ENCODE measurements at places on chromosomes 13 and 19. TPM values are rescaled to one million over a fixed set of nuclear protein-coding genes. Genes with fewer than 3 reads are reported as not detected.
A peak's percentile ranks its signal among the peaks of the same experiment; 100 is the strongest.

Gene NEK5
- total RNA-seq: not detected

Gene ZNF555
- total RNA-seq: 3.0 TPM

Gene TEX26
- total RNA-seq: not detected

Gene ATP4A
- total RNA-seq: not detected

Gene THSD1
- 0.40 TPM for total RNA-seq

Gene SELENOV
- not detected for total RNA-seq

Gene CYP2A6
- not detected for total RNA-seq

Gene SLC10A2
- not detected for total RNA-seq

Gene ZSCAN4
- total RNA-seq: not detected

Gene CYP4F2
- not detected for total RNA-seq

Gene LGALS7B
- total RNA-seq: not detected

Gene APC2
- 0.07 TPM for total RNA-seq

Gene MYO16
- total RNA-seq: 0.42 TPM

Gene PRR22
- total RNA-seq: 3.9 TPM

Gene ZNF581
- total RNA-seq: 24.7 TPM

Gene SIAH3
- 0.10 TPM for total RNA-seq

GRCh38 chr19:7970716-7971448 lies 27.4 kb upstream of the TIMM44 start:
- DNase-seq: no peak

DNA sequence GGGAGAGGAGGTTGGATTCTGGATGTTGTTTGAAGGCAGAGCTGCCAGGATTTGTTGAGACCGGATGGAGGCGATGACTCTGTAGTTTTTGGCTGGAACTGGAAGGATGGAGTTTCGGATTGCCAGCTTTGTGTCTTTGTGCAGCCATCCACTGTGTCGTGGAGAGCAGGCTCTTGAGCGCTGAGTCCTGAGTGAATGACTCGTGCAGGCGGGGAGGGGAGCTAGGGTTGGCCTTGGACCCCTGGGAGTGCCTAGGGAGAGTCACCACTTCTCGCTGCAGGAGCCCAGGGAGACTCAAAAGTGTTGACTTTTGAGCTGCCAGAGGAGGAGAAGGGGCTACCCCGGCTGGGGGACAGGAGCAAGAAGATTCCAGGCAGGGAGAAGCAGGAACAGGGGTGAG lies 3.9 kb downstream of the TOMM40 start:
- no peak for DNase-seq

DNA sequence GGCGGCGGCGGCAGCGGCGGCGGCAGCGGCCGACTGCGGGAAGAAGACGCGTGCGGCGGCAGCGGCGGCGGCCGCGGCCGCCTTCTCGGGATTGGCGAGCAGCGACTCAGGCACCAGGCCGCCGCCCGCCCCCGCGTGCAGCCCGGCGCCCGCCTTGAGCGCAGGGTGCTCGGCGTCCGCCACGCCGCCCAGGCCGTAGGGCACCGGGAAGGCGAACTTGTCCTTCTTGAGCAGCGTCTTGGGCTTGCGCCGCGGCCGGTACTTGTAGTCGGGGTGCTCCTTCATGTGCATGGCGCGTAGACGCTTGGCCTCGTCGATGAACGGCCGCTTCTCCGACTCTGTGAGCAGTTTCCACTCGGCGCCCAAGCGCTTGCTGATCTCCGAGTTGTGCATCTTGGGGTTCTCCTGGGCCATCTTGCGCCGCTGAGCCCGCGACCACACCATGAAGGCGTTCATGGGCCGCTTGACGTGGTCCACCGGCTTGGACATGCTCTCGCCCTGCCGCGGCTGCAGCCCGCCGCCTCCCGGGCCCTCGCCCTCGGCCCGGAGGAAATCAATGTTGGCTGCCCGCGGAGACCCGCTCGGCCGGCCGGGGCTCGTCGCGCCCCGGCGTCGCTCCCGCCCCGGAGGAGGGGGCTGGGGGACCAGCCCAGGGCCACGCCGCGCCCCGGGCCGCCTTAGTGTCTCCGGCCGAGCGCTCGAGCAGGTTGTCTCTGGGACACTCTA lies 621 bp downstream of the SOX21 start:
- no peak for DNase-seq

GRCh38 chr13:76683854-76684253 lies 202.4 kb downstream of the KCTD12 start:
- no peak for DNase-seq

GRCh38 chr13:52903320-52903719 lies 54.9 kb upstream of the PCDH8 start:
- DNase-seq: no peak

GRCh38 chr19:10797541-10798256 lies 38.3 kb downstream of the TMED1 start:
- DNase-seq: peak; percentile 73

DNA sequence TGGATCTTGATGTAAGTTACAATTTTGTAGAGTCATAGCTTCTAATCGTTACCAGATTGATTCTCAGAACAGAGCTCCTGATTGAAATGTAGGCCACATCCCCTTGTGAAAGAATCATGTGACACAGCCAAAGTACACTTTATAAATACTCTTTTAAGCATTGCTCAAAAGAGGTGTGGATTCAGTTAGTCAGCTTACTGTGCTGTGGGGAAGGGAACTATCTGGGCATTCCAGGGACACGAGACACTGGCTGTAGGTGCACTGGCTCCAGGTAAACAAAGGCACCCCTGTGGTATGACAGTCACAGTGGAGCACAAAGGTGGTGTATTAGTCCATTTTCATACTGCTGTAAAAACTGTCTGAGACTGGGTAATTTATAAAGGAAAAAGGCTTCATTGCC lies 222.8 kb downstream of the LIG4 start:
- no peak for DNase-seq

- DNase-seq: no peak
These were observed 5.6 kb downstream of the TCF3 start for GRCh38 chr19:1646659-1647453.

DNA sequence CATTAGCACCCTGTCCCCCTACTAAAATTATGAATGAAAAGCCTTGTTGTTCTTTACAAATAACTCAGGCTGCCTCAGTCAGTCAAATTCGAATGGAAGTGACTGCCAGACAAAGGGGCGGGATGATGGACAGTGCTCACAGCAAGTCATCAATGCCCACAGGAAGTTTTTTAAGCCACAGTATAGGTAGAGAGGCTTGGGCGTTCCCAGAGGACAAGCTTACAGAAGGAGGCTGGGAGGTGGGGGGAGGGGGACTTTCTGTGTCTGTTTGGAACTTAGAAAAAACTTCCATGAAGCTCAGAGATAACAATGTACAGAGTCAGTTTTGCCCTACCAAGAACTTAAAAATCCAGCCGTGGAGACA lies 18.5 kb upstream of the SPRY2 start:
- DNase-seq: no peak

GRCh38 chr13:72864142-72865011 lies 82.4 kb downstream of the PIBF1 start:
- DNase-seq: no peak

DNA sequence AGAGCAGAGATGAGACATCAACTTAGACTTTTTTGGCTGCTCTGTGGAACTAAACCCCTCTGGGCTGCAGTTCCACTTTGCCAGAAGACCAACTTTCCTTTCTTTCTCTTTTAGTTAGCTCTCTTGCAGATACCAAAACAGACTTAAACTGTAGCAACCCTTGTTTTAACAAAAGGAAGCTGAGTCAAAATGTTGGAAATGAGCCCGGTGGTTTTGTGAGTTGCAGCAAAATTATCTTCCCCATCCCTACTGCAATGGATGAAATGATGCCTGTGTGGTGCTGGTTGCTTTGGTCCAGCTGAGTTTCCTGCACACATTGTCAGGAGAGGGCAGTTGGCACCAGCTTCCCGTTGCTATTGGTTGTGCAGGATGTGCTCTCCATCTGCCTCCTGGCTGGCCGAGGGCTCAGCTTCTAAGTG lies 115.3 kb downstream of the LRCH1 start:
- no peak for DNase-seq

DNA sequence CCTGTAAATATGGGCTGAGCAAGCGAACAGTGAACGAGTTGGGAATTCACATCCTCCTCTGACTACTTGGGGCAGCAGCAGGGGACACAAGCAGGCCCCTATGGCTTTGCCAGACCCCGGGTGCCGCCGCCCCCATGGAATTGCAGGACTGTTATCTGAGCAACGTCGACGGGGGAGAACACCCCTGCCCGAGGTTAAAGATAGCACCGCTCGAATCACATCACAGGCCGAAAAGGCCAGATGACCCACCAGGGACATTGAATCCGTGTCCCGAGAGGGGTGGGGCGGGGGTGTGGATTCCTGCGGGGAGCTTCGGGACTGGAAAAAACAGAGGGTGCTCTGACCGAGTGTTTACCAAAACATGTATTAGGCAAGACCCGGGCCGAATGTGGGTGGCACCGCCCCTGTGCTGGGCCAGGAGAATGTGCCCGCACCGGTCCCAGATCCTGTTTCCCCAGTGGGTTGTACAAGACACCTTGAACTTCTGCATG lies 9.1 kb downstream of the FEM1A start:
- no peak for DNase-seq

DNA sequence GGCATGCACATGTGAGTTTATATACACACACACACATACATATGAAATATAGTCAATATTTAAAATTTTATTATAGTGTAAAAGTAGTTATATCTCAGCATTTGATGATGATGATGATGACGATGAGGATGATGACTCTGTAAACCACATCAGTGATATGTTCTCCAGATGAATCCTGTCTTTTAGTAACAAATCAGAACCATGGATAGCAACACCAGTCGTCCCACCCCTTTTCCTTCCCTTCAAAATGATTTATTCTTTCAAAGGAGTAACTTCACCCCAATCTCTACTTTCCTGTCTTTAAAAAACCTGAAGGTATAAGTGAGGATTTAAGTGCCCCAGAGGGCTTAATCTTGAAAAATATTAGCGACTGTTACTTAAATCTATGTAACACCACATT lies 74.1 kb downstream of the DCLK1 start:
- DNase-seq: no peak

DNA sequence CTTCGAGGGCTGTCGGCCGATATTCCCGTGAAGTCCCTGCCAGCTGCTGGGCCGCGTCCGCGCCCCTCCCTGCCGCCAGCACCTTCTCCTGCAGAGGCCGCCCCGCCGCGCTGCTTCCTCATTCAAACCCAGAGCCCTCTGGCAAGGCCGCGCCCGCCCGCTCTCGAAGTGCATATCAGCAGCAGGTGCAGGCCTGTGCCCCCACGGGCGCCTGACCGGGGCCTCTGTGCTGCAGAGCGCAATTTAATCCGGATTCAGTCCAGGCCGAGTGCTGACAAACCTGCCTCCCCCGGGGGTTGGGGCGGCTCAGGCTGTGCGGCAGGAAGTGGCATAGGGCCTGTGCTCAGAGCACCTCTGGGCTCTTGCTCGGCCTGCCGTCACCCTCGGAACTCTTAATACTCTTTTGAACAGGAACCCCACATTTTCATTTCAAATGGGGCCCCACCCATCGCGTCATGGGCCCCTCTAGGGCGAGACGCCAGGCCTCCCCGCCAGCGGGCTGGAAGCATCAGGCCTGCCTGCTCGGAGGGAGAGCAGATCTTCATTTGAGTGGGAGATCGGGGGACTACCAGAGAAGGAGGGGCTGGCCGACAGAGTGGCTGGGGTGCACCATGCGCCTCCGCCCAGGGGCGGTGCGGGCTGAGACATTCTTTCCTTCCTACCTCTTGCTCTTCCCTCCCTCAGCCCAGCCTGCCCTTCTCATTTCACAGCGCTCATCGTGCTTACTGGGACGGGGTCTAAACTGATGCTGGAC lies 125.7 kb downstream of the TNFRSF19 start:
- DNase-seq: peak; percentile 24

- no peak for DNase-seq
These were observed 44.9 kb upstream of the DCUN1D2 start for GRCh38 chr13:113535381-113535781.

DNA sequence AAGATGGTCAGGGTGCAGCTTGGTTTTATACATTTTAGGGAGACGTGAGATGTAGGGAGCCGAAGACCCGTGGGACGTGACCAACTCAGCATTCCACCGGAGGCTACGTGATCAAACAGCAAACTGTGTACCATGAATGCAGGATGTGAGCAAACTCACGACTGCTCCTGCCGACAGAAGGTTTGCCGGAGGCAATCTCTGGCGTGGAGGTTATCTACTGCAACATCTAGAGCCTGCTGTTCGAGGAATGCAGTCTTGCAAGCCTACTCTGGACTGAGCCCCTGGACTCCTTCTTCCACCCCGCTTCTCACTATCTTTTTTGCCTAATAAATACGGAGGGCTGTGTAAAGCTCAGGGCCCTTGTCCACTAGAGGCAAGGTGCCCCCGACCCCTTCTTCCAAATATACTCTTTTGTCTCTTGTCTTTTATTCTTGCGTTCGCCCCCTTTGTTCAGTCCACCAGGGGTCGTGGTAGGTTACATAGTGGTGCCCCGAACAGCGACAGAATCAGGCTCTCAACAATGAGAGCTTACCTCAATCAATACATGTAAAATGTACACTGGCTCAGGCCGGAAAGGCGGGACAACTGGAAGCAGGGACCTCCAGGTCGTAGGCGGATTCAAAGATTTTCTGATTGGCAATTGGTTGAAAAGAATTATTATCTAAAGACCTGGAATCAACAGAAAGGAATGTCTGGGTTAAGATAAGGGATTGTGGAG lies 8.9 kb upstream of the OR1I1 start:
- DNase-seq: no peak

- no peak for DNase-seq
These were observed 9.7 kb downstream of the PALM start for GRCh38 chr19:718251-718951.

- DNase-seq: no peak
These were observed 18.5 kb downstream of the MAN2B1 start for GRCh38 chr19:12648088-12648487.

DNA sequence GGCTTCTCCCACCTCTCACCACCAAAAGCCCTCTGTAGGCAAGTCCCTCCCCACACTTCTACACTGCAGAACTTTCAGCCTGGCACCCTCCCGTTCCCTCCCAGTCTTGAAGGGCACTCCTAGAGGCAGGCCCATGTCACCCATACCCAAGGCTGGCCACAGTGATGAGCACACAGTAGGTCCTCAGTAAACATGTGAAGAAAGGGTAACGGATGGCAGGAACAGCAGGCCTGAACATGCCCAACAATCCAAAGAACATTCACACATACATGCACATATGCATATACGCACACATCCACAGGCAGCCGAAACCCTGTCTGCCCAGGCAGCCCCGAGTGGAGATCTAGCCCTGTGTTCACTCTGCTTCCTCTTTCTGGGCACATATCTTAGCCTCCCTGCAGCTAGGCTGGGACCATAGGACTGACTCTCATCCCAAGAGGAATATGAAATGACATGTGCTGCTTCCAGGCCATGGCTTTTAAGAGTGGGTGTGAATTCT lies 55.2 kb downstream of the CEBPG start:
- no peak for DNase-seq

- no peak for DNase-seq
These were observed 50.0 kb downstream of the PIN1 start for GRCh38 chr19:9885077-9885552.

GRCh38 chr19:18194554-18195238 lies 1.7 kb downstream of the MPV17L2 start:
- no peak for DNase-seq

- no peak for DNase-seq
These were observed 4.6 kb downstream of the ANKRD10 start for GRCh38 chr13:110910013-110910890.

GRCh38 chr19:46372901-46373490 lies 26.1 kb downstream of the PPP5C start:
- DNase-seq: no peak

GRCh38 chr13:73412933-73413332 lies 354.1 kb downstream of the KLF5 start:
- no peak for DNase-seq
